Neural crest cell (in vitro differentiated cells): ENCODE measurements at places on chromosomes 7 and 10.

GRCh38 chr7:114645451-114645850 is 230.8 kb downstream of the FOXP2 start:
- no peak for DNase-seq

- DNase-seq: no peak
These were observed 75.8 kb downstream of the GNAI1 start for GRCh38 chr7:80210400-80210799.

DNA sequence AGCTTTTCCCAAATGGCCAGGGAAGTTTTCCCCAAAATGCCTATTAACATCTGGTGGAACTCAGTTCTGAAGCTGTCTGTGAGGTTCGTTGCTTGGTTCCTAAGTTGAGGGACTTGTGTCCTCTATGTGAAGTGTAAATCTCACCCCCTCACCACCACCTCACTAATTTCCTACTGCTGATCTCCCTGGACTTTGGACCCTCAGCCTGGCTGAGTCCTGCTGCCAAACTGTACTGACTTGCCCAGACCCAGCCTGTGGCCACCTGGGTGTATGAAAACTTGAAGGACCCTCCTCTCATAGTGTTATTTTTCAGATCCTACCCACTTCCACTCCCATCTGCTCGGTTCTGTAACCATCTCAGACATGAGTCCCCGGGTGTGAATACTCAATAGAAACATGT is 94.9 kb downstream of the MET start:
- no peak for DNase-seq

DNA sequence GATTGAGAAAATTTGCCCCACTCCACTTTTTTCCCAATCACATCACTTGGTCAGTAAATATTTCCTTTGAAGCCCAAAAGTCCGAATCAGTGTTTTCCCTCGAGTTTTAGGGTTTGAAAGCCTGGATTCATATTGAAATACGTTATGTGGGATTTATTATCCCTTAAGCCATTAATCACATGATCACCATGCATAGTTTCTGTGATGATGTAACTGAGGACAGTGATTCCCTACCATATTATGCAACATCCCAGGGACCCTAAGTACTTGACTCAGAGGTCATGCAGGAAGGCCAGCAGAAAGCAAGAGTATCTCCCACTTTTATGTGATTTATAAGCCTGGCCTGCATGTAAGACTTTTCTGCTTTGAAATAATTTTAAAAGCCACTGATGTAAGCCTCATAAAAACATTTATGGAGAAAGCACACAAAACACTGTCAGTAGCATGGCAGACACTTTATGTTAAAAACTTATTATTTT is 630.6 kb upstream of the ZWINT start:
- no peak for DNase-seq

DNA sequence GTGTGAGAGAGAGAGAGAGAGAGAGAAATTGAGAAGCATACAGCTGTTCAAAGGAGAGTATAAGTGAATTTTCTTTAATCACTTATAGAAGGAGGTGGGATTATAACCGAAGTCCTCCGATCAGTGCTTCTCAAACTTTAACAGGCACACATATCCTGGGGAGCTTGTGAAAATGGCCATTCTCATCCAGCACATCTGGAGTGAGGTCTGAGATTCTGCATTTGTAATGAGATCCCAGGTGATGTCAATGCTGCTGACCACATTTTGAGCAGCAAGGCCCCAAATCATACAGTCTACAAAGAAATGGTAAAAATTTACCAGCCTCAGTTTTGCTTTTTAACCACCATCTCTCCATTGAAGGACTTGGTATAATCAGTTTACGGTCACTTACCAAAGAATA is 219.0 kb downstream of the PTEN start:
- no peak for DNase-seq

GRCh38 chr7:155352753-155353115 is 55.1 kb downstream of the INSIG1 start:
- no peak for DNase-seq

GRCh38 chr10:97365761-97366351 is 31.3 kb upstream of the FRAT2 start:
- DNase-seq: no peak

DNA sequence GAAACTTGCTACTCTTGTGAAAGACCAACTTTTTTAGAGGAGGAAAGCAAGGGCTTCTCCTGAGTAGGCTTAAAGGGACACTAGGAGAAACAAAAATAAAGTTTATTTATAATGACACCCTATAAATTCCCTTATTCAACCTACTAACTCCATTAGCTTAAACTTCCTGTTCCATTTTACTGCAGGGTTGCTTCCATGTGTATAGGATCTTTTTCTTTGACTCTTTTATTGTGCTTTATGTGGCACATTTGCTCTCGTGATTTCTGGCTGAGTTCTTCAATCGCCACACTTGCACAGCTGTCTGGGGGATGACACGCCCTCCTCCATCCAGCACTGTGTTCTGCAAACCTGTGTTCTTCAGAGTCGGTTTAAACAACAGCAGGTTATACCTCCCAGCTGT is 225.7 kb upstream of the NPVF start:
- no peak for DNase-seq

GRCh38 chr10:30806850-30807249 is 177.3 kb upstream of the LYZL2 start:
- no peak for DNase-seq

GRCh38 chr7:97026715-97027426 is 2.2 kb upstream of the DLX5 start:
- no peak for DNase-seq

DNA sequence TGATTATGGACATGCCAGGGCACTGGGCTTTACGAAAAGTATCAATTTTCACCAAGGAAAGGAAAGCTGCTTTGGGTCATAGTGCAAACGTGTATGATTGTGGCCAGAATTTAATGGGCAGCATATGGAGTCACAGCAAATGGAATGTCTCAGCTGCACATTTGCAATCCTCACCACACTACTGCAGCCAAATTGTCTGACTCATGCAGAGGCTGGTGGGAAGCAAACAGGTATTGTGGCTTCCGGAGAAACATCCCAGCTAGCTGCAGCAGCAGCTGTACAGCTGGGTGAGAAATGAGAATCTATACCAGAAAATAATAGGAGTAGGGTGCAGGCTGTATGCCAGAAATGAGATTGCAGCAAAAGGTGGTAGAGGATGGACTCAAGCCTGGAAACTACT is 374.7 kb upstream of the VWC2 start:
- no peak for DNase-seq

DNA sequence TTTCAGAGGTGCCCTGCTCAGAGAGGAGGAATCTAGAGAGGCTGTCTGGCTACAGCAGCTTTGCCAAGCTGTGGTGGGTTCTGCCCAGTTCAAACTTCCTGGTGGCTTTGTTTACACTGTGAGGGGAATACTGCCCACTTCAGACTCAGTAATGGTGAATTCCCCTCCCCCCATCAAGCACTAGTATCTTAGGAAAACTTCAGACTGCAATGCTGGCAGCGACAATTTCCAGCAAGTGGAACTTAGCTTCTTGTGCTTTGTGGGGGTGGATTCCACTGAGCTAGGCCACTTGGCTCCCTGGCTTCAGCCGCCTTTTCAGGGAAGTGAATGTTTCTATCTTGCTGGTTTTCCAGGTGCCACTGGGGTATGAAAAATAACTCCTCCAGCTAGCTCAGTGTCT is 42.8 kb downstream of the CYP2C8 start:
- DNase-seq: no peak

GRCh38 chr7:44772867-44773266 is 23.6 kb upstream of the PPIA start:
- no peak for DNase-seq

DNA sequence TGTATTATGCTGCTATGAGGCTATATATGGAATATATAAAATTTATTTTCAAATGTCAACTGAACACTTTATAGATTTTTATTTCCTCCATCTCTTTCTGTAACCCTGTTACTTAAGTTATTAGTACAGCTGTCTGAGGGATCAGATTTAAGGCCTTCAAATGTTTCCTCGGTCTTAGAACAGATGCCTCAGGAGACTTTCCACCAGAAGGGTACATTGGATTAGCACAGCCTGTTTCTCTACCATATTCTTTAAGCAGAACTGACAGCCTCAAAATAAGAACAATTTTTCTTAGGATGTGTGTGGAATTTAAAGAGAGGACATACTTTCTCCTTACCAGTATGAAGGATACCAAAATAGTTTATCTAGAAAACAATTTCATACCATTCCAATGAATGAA is 53.0 kb upstream of the HGF start:
- DNase-seq: no peak

DNA sequence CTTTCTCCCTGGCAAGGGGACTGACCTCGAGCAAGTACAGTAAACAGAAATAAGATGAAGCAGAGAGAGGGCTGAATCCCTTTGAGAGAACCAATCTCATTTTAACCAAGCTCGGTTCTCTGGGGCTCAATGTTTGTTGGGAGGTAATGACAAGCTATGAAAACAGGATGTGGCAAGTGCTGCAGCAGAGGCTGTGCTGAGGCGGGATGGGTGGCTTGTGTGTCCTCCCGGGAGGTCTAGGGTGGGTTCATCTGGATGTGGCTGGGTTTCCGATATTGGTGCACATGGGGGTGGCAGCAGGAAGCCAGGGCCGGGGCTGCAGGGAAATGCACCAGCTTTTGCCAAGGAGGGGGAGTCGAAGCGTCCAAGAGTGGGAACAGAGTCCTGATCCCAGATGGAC is 84.5 kb downstream of the AOAH start:
- DNase-seq: no peak

GRCh38 chr7:1961701-1962276 is 271.0 kb downstream of the MAD1L1 start:
- no peak for DNase-seq
